ENCODE measurements at places on chromosomes 3 and 15.

- peak; percentile 30 for DNase-seq
Observed at GRCh38 chr15:66251790-66252684, 1.5 kb downstream of the MEGF11 start.

DNA sequence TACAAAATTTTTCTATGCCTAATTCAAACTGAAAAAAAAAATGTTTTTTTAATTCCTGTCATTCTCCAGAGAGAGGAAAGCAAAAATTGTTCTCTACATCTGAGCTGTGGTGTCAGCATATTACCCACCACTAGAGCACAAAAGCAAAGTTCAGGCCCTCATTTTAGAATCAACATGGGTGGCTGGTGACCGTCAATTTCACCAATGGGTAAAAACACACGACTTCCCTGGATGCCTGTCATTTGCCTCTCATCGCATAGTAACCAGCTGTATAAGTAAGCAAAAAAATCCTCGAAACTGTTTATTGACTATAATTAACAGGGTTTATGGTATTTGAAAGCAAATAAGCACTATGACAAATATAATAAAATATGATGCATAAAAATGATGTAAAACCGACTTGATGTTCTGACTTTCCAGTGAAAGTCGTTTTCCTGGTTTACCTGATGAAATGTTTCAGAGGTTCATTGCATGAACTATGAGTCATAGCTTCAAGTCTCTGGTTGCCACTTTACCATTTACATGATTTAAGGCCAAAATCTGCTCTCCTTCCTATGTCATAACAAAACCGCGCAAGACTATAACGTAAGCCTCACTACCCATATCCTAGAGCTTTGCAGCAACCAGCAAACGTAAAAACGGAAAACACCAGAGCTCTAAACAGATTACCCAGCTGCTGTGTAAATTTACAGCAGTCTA is 60.5 kb downstream of the THBS1 start:
- DNase-seq, result no peak

DNA sequence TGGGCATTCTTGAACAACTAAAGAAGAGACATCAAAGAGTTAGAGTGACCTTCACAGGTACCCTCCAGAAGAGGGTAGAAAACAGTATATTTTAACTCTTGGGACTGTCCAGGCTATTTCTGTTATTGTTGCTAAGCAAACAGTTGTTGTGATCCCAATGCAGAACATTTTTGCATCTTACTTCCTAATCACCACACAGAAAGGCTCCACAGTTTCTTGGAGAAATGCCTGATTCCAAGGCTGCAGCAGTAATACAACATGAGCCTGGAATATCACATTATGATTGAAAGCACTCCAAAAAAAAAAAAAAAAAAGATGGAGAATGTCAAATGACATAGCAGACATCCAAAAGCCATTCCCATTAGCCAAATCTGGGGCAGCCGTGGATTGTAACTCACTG is 195.6 kb downstream of the CTNNB1 start:
- DNase-seq, result no peak

DNA sequence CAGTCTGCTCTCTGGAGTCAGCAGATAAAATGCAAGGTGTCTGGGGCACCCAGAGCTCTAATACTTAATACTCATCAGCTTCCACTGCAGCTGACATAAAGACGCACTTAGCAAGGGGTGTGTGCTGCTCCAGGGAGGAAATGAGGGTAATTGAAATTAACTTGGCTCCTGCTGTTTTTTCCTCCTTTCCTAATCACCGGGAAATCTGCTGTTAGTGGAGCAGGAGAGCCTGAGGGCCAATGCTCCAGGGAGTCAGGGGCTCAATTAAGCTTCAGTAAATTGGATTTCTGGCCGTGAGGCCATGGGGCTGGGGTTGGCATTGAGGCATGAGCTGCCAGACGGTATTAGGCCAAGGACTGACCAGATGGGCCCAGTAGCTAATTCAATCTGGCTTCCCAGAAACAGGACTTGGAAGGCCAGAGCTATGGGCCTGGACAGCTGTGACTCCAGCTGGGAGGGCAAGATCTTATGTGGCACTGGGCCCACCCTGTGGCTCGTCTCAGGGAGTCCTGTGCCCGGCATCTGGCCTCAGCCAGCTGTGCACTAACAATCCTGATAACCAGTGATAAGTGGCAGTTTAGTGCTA is 30.7 kb upstream of the CHRNB4 start:
- no peak for DNase-seq

GRCh38 chr15:73388256-73388781 is 19.6 kb upstream of the HCN4 start:
- DNase-seq, result no peak

- DNase-seq, result no peak
Observed at GRCh38 chr15:62495670-62496614, 330.9 kb upstream of the C2CD4B start.

GRCh38 chr3:144626835-144627234 is 655.2 kb downstream of the DIPK2A start:
- no peak for DNase-seq

DNA sequence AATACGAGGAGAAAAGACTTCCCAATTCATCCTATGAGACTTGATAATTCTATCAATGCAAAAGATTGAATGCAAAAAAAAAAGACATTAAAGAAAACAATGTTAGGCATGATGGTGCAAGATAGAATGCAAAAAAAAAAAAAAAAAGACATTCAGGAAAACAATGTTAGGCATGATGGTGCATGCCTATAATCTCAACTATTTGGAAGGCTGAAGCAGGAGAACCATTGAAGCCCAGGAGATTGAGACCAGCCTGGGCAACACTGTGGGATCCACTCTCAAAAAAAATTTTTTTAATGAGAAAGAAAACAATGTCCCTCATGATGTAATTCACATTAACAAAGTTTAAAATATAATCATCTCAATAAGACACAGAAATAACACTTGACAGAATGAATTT is 75.9 kb downstream of the MYO9A start:
- no peak for DNase-seq

DNA sequence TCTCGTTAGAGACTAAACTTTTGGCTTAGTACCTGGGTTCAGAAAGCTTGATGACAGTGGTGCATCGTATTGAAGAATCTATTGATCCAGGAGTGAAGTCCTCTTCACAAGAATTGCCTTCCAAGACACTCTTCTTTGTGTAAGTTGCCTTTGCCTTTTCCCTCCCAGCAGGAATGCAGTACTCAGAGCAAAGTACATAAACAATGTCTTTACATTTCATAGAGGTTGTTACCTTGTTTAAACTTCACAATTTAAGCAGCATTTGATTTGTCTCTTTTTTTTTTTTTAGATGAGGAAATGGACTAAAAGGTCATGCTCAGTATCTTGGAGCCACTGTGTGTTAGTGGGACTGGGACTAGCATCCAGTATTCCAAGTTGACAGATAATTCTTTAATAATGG is 9.9 kb downstream of the RAB7A start:
- DNase-seq, result no peak

DNA sequence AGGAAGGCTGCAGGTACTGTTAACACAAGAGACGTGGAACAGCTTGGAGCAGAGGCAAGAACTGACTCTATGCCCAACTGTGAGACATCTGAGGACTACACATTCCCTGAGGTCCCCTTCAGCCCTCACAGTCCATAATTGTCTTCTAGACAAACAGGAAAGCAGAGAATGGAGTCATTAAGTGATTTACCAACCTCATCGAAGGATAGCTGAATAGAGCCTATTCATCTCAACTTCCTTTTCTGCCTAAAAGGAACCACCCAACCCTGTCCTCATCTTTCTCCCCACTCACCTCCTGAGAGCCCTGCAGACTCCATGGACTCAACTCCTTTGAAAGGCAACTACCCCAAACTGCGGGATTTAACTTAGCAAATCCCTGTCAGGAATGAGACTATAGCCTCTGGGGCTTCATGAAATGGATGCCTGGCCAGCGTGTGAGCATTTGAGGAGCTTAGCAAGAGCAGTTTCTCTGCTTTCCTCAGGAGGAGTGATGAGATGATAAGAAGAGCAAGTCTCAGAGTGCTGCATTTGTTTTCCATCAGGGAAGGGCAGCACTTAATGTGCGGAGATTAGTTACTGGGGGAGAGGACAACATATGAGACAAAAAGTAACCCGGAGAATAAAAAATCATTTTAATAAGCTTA is 61.5 kb upstream of the FILIP1L start:
- no peak for DNase-seq

- DNase-seq, result no peak
Observed at GRCh38 chr15:77821959-77822256, 189.2 kb upstream of the LINGO1 start.

DNA sequence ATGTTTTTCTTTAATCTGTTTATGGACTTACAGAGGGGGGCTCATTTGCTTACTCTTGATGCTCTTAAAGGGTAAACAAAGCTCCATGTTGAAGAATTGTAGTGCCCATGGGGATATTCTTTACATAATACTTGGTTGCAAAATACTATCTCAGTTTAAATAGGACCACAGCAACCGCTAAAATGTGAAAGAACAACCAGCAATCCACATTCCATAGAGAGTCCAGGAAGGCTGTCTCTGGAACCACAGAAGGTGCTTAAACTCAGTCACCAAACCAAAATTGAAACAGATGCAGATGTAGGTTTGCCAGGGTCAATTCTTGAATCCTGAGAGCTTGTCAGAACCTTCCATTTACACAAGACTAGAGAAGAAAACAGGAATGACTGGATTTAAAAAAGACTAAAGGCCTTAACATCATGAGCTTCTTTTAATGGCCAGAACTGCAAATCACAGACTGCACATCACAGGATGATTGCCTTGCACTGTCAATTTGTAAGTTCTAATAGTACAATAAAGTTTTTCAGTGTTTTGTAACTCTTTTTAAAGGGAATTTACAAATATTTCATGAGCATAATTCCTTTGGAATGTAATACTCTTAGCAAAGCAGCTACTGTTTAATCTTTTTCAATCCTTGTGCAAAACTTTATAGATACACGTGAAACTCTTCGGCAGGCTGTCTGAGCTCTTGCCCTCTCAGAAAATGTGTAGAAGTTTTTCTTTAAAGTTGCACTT is 661.6 kb downstream of the SI start:
- no peak for DNase-seq

DNA sequence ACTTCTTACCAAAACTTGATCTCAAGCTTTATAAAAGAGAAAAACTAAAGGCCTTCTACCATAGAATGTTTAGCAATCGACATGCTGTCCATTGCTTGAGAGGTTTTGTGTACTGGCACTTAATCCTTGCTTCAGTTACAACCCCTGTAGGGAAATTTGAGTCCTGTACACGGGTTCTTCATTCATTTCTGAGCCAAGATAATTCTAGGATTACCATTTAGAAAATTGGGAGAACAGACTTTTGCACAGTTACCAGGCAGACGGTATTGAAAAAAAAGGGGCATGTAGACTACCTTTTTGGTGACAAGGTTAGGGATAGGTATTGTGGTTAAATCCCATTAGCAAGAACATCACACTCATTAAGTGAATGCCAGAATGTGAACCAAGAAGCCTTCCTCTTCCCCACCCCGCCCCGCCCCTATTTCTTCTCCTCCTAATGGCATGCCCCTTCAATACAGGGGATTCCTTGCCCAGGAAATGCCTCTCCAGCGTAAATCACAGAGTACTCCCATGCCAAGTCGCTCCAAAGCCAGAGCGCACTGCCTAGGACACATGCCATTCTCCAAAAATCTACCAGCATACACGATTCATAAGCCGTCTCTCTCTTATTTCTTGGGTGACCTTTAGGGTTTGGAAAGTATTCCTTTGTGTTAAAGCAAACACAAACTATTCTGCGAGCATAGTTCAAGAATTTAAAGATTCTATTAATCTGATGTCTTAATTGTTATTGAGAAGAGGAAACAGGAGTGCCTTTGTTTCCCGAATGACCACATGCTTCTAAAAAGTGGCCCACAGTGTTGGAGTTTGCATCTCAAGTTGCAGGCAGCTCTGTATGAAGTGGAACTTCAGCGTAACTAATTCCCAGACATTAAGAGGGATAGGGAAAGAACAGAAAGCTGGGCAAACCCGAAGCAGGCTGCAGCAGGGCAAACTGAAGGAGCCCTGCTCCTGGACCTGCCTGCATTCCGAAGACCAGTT is 164.0 kb upstream of the NR2F2 start:
- no peak for DNase-seq

- no peak for DNase-seq
Observed at GRCh38 chr3:8974458-8974857, 11.2 kb upstream of the RAD18 start.

DNA sequence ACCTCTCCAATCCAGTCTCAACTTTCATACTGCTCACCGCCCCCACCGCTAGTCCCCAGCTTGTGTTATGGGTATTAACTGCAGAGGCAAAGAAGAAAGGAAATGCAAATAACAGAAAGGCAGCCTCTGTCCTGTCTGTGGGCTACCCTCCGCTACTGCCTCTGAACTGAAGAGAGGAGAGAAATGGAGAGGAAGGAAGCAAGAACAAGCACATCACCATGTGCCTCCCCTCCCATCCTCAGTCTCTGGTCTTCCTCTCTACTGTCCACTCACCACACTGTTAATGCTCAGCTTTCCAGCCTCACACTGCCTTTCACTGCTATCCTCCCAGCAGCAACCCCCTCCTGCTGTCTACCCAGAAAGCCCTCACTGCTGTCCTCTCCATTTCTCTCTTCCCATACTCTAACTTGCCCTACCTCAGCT is 139.0 kb upstream of the SLC2A2 start:
- DNase-seq, result no peak

- no peak for DNase-seq
Observed at GRCh38 chr3:150411106-150411460, 3.0 kb downstream of the TSC22D2 start.

DNA sequence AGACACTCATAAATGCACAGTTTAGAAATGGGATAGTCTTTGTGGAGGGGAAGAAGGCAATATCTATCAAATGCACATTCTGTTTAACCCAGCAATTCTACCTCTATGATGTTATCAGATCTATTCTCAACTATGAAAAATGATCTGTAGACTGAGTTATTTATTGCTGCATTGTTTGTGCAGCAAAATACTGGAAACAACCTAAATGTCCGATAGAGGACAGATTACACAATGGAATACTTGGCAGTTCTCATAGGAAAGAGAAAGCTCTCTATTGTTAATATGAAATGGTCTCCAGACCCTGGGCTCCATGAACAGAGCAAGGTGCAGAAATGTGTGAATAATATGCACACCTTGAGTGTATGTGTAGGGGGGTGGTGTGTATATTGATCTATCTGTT is 49.0 kb upstream of the SELENOK start:
- DNase-seq, result no peak

- no peak for DNase-seq
Observed at GRCh38 chr3:50445919-50446318, 57.5 kb downstream of the CACNA2D2 start.

DNA sequence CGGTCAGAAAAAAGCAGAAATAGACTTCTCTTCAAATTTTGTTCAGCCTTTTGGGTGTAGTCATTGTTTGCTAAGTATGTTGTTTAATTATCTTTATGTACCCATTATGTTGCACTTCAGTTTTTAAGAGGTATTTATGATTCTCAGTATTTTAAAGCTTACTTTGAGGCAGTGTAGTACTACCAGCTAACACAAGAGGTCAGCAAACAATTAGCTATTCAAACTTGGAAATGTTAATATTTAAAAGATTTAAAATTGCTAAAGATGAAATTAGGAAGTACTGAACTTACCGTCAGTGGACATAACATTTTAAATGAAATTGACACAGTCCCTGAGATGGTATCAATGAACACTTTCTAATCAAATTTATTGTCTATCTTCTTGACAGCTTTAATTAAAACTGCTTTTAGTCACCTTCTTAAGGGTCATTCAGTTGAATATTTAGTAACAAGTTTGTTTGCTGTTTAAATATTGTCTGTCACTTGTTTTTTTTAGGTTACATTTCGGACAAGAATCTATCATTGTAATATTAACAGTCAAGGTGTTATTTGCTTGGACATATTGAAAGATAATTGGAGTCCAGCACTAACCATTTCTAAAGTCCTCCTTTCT is 28.1 kb downstream of the NKIRAS1 start:
- no peak for DNase-seq

GRCh38 chr3:179166561-179167201 is 18.5 kb downstream of the PIK3CA start:
- DNase-seq, result no peak

All from activated T-cell treated with anti-CD3 and anti-CD28 coated beads for 24 hours (primary cell).